ENCODE measurements at places on chromosomes 2 and 18. TPM values are rescaled to one million over a fixed set of nuclear protein-coding genes. Genes with fewer than 3 reads are reported as not detected.

- DNase-seq: peak; percentile 40
These were observed 494 bp downstream of the ANKZF1 start for GRCh38 chr2:219230059-219230540.

DNA sequence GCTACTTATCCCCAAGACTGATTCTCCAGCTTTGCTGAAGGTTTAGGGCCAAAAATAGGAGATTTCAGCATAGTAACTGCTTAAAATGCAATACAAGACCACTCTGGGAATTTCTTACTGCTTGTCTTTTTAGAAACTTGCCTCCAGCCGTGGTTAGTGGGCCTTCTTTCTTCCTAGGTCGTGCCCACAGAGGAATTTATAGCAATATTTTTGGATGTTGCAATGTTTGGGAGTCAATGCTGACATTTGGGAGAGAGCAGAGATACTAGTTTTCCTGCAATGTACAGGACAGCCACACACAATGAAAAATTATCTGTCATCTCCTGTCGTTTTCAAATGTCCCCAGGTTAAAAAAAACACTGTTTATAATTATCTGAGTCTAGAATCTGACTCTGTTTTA, 25.6 kb upstream of the CERS6 start:
- no peak for DNase-seq

RFTN2 gene
- under 0.01 TPM for total RNA-seq

GRCh38 chr2:108215794-108216211, 24.0 kb upstream of the SULT1C3 start:
- peak; percentile 66 for DNase-seq

Data from renal cortical epithelial cell (primary cell).